ENCODE measurements at places on chromosomes 2 and 18. TPM values are rescaled to one million over a fixed set of nuclear protein-coding genes. Genes with fewer than 3 reads are reported as not detected.

Gene SPATS2L
- 142 TPM for total RNA-seq

Gene PTPRM
- 22.2 TPM for total RNA-seq

Gene COLEC12
- total RNA-seq = 4.0 TPM

Gene SUMO1
- 115 TPM for total RNA-seq

Gene STK17B
- 16.9 TPM for total RNA-seq

Gene TSPYL6
- not detected for total RNA-seq

Gene TUBB6
- 214 TPM for total RNA-seq

Gene UGT1A10
- total RNA-seq = not detected
